Left renal cortex interstitium (tissue), 4 donors: ENCODE measurements at places on chromosomes 2 and 18. TPM values are rescaled to one million over a fixed set of nuclear protein-coding genes. Genes with fewer than 3 reads are reported as not detected.

DNA sequence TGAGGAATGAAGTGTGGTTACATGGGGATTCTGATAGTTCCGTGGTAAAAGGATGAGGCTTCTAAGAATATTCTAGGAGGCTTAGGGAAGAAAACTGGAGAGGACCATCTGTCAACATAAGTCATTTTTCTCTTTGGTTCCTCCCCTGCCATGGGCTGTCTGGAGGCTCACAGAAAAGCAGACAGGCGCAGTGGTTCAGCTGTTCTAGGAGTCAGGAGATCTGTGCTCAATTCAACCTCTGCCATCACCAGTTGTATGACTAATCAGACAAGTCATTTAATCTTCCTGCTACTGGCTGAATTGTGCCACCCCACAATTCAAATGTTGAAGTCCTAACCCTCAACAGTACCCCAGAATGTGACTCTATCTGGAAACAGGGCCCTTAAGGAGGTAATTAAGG lies 36.4 kb downstream of the ADAM17 start:
- DNase-seq = no peak

DNA sequence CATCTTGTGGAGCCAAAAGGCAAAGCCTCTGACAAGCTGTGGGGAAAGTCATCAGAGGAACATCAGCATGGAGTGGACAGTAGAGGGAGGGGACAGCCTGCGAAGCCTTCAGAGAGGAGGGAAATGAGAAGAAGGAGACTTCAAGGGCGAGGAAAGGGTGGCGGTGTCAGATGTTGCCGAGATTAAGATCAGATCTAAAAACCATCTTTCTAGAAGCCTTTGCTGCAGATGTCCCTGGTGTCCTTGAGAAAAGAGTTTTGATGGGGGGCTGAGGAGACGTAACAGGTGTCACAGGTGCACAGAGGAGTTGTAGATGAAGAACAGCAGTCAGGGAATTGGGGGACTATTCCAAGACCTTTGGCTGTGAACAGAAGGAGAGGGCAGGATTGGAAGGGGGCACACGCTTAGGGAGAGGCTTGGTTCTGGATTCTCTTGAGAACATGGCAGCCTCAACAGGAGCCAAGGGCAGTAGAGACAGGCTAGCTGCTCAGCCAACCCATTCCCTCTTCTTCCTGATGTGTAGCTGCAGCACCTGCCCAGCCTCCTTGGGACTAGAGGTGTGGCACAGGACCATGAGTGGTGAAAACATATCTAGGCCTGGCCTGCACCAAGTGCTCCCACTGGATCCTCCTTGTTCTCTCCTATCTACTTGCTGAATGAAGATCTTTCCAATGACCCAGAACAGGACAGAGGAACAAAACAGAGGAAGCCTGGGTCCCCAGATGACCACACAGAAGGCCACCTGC lies 22.7 kb upstream of the NCL start:
- DNase-seq = no peak

GRCh38 chr2:241987726-241988125 lies 118.2 kb downstream of the RTP5 start:
- DNase-seq = no peak

DNA sequence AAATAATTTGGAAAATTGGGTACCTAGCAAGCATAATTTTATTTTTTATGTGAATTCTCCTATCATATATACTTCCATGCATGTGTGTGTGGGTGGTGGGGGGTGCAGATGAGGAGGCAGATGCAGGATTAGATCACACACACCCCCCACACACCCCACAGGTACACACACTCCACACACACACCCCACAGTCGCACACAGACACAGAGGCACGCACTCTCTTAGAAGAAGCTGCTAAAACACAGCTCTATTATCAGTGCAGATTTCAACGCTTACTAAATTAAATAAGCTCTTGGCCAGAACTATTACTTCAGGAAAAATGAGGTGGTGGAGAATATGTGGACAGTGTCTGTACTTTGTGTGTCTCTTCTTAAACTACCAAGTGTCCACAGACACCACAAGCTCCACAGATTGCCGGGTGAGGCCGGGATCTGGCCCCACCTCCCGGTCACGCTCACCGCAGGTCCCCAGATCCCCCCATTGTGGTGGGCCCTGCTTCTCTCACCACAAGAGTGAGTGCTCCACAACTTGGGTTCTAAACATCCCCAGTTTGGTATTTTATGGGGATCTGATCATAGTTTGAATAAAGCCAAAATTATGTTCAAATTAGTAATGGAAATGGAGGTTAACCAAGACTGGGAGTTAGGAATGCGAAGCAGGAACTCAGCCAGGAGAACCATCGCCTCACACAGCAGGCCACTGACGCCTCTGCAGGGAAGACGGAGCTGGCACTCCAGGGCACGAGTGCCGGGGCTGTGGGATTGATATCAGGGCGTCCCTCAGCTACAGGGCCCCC lies 102.1 kb downstream of the PXDN start:
- DNase-seq = no peak

DNA sequence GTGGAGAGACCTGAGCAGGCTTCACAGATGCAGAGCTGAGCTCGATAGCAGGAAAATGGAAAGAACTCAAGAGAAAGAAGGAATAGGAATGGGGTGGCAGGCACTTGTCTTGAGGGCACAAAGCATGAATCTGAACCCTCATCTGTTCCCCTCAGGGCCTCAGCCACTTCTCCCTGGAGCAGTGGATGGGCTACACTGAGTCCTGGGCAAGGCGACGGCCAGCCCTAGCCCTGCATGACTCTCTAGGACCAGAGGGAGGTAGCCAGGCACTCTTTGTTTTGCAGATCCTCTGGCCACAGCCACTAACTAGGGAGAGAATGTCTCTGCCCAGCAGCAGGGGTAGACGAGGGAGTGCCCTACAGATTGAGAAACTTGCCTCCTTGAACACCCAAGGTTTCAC lies 3.4 kb upstream of the TEX51 start:
- no peak for DNase-seq

GRCh38 chr2:34985474-34985873 lies 1370.1 kb upstream of the CRIM1 start:
- DNase-seq = no peak

- no peak for DNase-seq
Observed at GRCh38 chr2:98458667-98459380, 14.2 kb downstream of the INPP4A start.

DNA sequence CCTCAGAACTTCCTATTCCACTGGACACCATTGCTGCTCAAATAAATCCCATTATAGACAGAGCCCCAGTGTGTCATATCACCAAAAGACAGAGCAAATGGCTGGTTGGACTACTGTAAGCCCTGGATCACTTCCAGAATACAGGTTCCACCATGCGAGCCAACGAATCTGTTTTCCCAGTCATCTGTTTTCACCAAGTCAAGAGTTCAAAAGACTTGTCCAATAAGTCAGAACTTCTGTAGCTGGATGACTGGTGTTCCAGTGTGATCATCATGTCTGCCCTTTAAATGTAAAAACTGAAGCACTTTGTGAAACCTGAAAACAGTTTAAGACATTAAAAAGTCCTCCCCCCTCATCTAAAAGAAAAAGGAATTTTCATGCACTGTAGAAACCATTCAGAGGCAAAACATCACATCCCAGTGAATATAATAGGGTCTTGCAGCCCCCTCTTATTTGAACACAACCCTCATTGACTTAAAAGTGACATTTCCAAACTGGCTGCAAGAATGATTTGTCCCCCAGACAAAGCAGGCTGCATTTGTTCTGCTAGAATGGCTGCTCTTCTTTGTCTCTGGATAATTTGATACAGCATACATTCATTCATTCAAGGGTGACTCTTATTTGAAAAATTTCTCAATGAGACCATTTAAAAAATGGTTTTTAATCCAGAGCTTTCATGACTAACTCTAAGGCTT lies 64.6 kb upstream of the TANC1 start:
- DNase-seq = no peak

- no peak for DNase-seq
Observed at GRCh38 chr18:45165176-45165713, 450.0 kb upstream of the SLC14A2 start.

GRCh38 chr2:8352296-8352695 lies 329.6 kb upstream of the ID2 start:
- no peak for DNase-seq

DNA sequence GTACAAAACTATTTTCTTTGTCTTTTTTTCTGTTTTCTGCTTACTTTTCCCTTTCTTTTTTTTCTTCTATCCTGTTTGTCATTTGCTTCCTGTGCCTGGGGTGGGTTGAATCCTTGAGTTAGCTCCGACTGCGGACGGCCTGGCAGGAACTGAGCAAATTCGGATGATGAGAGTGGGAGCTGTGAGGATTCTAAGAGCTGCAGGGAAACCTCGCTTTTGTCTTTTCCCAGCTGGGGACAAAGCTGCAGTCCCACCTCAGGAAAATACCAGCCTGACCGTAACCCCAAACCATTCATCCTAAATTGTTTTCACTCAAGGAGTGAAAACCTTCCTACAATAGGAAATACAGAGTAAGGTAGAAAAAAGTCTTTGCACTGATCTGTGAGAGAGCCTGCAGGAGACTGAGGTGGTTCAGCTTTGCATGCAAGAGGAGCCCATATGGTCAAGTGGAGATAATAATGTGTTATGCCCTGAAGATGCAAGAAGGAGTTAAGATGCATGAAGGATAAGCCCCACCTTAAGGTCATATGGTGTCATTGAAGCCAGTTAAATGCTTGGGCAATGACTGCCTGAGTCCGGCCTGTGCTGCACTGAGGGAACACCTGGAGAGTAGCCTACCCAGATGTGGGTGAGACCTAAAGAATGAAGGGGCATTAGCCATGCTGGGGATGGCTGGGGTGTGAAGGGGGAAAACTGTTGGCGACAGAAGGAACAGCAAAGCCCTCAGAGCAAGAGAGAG lies 31.7 kb upstream of the ARL4C start:
- DNase-seq = no peak

DNA sequence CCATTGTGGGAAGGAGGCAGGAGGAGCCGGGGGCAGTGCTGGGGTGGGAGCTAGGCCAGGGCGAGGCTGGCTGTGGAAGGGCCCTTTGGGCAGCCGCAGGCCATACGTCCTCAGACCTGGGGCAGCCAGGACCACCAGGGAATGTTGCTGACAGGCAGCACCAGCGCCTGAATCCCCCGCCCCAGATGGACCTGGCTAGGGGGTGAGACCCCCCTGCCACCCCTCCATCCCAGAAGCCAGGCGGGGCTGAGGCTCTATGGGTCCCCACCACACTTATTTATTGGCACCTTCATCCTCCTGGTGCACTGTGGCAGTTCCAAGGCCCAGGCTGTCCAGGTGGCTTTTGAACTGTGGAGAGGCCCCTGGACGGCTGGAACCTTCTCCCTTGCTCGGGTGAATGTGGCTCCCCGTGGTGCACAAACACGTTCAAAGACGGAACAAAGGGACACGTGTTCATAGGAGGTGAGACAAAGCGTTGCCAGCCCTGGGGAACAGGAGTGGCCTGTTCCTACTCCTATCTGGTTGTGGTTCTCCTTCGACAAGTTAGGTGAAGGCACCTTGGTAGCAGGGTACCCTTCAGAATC lies 35.1 kb downstream of the RAMP1 start:
- DNase-seq = no peak

DNA sequence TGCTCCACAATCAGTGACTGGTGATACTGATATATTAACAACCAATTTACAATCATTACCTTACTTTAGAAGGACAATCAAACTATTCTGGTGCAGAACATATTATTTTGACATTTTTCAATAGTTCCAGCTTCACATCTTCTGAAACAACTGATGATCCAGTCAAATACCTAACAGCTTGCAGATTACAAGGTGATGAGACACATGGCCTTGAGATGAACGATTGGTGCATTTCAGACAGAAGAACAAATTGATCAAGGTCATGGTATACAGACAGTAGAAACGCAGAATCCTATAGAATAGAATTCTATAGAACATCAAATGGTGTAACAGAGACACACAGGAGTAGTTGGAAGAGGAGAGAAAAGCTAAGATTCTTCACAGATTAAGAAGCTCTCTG lies 24.8 kb downstream of the SESTD1 start:
- DNase-seq = no peak

- no peak for DNase-seq
Observed at GRCh38 chr2:141582213-141582612, 548.6 kb downstream of the LRP1B start.

GRCh38 chr2:45899926-45900325 lies 248.5 kb downstream of the PRKCE start:
- DNase-seq = no peak

DNA sequence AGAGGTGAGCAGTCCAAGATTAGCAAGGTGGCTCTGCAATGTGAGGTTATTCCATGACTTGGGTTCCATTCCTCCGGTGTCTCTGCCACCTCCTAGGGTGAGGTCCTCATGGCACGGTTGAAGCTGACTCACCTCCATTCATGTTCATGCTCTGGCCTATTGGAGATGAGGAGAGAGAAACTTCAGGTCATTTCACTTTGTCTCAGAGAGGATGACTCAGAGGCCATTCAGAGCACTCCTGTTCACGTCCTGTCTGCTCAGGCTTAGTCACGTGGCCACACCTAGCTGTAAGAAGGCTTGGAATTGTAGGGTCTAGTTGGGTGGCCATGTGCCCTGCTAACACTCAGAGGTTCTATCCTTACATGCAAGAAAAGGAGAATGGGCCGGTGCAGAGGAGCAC lies 67.5 kb upstream of the MBOAT2 start:
- DNase-seq = no peak

DNA sequence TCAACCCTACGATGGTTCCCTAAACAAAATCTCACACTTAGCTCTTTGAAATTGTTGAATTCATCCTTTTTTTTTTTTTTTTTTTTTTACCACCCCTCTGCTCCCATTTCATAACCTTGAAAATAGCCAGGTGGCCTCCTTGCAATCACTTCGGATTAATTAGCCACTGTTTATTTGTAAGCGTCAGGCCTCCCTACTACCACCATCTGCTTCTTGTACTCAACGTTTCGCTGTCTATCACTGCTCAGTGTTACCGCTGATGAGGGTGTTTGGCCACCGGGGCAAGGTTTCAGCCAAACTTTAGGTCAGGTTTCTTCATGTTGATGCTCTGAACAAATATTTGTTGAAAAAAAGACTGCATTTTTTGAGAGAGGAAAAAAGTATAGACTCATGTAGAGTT lies 183.2 kb downstream of the EPHA4 start:
- DNase-seq = no peak

- no peak for DNase-seq
Observed at GRCh38 chr2:217479566-217479965, 523.2 kb downstream of the TNS1 start.

- DNase-seq = no peak
Observed at GRCh38 chr18:7116001-7116730, 1.4 kb downstream of the LAMA1 start.

Gene NTSR2
- polyA plus RNA-seq = not detected

Gene FNDC4
- polyA plus RNA-seq = 9.4 TPM

Gene MEP1B
- 0.20 TPM for polyA plus RNA-seq

Gene DSG4
- polyA plus RNA-seq = not detected

Gene ASB18
- polyA plus RNA-seq = 0.36 TPM

Gene GAREM2
- polyA plus RNA-seq = 6.9 TPM

Gene ACKR3
- polyA plus RNA-seq = 61.0 TPM

Gene CLEC4F
- polyA plus RNA-seq = 0.08 TPM

Gene CSRNP3
- polyA plus RNA-seq = 10.5 TPM

Gene THADA
- 32.5 TPM for polyA plus RNA-seq
